Stimulated activated CD8-positive, alpha-beta memory T cell treated with anti-CD3 and anti-CD28 coated beads, Interleukin-7, amount 100 ng/mL, for 1 hour (primary cell): ENCODE measurements at places on chromosomes 1 and 21.

DNA sequence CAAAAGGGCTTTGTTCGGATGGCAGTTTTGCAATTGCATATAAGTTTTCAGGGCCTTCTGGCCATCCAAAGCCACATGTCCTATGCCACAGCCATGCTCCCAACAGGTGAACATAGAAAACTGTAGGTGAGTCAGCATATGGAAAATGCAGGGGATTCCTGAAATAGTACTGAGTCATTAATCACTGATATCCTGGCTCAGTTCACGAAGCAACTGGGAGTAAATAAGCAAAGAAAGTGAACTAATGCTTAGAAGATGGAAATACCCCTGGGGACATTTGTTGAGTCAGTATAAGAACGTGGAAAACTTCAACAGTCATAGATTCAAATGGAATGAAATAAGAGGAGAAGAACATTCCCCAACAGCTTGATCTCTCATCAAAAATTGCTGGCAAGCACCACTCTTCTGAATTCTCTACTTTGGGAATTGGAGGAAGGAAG is 148.9 kb upstream of the RUNX1 start:
- DNase-seq, result no peak

GRCh38 chr1:107293901-107294613 is 153.2 kb downstream of the NTNG1 start:
- no peak for DNase-seq

DNA sequence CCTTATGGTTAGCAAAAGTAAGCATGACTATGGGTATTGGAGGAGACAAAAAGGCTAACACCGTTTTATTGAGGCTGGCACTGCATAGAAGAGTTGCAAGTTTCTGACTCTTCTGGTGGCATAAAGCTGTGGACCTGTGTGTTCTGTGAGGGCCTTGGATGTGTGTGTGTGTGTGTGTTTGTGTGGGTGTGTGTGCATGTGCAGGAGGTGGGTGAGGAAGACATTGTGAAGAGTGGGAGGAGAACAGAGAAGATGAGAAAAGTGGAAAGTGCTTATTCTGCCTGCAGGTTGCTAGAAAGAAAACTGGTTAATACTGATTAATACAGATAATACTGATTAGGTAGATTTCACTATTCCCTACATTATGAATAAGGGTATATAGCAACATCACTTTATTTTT is 12.6 kb downstream of the SLC22A15 start:
- DNase-seq, result no peak

- no peak for DNase-seq
Observed at GRCh38 chr21:43300496-43301408, 126.2 kb downstream of the SIK1 start.
